Foreskin keratinocyte (primary cell): ENCODE measurements at places on chromosomes 2 and 18. TPM values are rescaled to one million over a fixed set of nuclear protein-coding genes. Genes with fewer than 3 reads are reported as not detected.

Gene DSG4
- 0.04 TPM in 1 of 2 replicates, not detected in the other for total RNA-seq

DNA sequence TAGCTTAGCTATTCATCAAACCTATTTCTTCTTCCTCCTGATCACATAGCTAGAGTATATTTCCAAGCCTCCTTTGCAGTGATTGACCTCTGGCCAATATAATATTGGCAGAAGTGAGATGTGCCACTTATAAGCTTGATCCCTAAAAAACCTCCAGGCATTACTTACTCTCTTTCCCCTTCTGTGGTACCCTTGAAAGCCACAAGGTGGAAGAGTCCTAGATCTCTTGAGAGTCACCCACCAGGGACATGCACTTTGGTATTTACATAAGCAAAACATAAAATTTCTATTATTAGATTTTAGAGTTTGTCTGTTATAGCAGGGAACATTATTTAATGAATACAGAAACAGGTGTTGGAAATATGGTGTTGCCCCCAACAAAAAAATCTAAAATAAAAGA, 112.0 kb downstream of the EXOC6B start:
- no peak for DNase-seq

DNA sequence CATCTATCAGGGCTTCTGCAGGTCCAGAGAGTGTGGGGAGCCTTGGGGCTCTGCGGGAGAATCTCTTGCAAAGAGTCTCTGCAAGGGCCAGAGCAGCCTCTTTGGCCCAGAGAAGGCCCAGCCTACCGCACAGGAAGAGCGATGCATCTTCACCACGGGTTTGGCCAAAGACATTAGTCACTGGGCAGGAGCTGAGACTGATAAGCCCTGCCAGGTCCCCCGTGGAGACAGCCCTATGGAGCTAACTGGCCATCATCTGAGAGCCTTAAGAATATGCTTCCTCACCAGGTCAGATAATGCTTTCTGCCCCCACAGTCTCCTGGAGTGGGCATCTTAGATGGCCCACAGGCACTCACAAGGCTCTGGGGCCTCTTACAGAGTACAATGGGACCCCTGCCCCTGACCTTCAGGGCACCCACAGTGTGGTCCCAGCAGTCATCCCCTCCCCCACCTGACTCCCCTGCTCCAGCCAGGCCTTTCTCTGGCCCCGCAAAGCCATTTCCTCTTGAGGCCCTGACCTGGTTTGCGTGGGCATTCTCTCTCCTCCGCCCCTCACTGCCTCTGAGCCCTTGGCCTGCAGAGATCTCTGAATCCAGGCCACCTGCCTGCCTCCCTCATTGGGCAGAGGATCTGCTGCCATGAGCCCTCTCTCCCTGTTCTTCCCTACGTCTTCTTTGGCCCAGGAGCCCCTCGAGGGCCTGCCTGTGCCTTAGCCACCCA, 31.9 kb upstream of the MAPRE3 start:
- DNase-seq, result no peak

DNA sequence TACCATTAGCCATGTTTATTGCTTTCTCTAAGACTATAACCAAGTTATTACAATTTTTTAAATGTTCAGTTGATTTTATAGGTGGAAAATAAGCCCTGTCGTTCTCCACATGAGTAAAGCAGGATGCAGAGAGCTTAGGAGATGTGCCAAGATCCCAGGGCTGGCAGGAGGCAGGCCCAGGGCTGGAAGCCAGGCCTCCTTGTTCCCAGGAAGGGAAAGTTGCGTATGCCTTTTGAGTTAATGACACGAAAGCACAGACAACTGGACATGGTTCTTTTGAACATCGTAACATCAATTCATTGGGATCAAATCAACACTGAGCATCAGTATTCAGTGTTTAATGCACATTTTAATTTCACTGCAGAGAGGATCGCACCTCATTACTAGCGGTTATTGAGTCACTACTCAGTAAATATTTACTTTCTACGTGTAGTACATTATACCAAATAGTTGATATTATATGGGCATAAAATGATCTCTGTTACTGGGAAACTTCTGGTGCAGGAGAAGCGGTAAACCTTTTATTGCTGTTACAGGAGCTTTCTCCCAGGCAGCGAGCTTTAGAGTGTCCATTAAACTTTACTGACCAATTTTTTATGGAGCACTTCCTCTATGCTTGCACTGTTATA, 60.0 kb downstream of the RNF144A start:
- DNase-seq, result no peak

DNA sequence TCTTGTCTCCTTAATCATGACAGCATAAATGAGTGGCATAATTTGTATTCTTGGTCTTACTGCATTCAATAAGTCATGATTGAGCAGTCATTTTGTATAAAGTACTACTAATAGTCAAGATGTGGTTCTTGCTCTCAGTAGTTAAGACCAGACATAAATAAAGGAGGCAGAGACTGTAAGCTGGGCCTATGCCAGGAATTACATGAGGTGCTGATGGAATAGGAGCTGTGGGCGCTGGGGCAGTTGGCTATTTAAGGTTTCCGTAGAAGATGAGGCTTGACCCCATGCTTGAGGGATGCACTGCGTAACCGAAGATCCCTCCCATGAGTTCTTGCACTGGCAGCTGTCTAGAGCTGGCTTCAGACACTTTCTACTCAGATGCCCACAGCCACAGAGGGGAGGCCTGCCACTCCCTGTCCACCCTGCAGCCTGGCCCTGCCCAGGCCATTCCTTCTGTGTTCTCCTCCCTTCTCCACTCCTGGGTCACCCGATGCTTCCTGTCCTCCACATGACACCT, 150.9 kb upstream of the REV1 start:
- no peak for DNase-seq

GRCh38 chr2:178202927-178203326, 8.6 kb downstream of the OSBPL6 start:
- DNase-seq, result no peak

DNA sequence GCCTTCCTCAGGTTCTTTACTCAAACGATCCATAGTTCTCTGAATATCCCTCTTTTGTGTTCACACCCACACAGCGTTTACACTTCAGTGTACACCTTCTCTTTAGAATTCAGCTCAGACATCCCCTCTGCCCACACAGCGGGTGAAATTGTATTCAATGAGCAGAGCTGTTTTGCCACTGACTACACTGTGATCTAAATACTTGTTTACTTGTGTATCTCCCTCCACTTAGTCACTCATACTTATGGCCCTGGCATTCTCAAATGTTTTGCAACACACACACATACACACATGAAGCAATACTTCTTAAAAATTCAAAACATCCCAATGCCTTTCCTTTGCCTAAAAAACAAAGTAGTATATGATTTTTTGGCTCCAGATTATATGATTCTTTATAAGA, 297.1 kb downstream of the TMX3 start:
- DNase-seq, result no peak

- no peak for DNase-seq
These were observed 167.2 kb upstream of the REV1 start for GRCh38 chr2:99656994-99657393.

DNA sequence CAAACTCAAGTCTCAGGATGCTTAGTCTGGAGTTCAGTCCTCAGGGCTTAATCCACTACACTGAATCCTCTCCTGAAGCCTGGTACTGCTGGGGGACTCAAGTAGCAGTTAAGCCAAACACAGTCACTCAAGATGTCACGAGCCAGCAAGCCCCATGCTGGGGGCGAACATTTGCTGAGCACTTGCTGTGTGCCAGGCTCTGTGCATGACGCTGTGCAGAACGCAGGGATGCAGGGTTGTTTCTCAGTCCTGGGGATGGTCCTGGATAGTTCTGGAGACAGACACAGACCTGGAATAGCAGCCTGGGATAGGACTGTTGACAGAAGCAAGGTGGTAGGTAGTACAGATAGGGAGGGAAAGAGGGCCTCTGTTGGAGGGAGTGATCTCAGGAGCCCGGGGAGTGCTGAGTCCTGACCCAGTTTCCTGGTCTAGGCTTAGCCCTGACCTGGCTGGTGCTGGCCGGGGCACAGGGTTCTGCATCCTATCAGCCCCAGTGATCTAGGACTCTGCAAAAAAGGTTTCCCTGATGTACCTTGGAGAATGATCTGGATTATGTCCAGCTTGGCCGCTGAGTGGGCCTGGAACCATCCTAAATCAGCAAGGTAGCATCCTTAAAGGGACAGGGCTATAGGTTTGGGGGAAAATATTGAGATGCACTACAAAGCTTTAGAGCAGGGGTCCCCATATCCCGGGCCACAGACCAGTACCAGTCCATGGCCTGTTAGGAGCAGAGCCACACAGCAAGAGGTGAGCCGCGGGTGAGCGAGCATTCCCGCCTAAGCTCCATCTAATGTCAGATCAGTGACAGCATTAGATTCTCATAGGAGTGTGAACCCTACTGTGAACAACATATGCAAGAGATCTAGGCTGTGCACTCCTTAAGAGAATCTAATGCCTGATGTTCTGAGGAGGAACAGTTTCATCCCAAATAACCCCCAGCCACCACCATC, 54.7 kb upstream of the OTOF start:
- no peak for DNase-seq
